ENCODE measurements at places on chromosomes 11 and 22.

- no peak for DNase-seq
These were observed 15.4 kb downstream of the ARHGEF17 start for GRCh38 chr11:73323464-73323863.

GRCh38 chr22:28581016-28581415, 98.6 kb downstream of the TTC28 start:
- no peak for DNase-seq

- no peak for DNase-seq
These were observed 77.6 kb downstream of the ETS1 start for GRCh38 chr11:128509621-128510389.

- no peak for DNase-seq
These were observed 501.7 kb downstream of the INSC start for GRCh38 chr11:15616130-15617105.

DNA sequence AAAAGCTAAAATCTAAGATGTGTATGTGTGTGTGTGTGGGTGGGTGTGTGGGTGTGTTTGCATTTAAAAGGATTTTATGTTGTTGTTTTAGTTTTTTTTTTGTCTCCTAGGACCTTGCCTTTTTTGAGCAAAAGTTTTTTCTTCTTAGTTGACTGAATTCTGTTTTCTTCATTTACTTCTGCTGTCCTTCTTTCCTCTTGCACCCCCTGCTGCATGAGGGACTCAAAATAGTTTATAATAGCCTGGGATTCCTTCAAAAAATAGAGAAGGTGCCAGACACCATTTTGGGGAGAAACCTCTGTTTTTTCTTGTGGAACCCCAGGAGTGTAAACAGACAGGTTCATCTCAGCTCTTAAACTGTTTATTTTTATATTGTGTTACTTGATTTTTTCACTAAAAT, 817.7 kb downstream of the TBC1D22A start:
- DNase-seq: no peak

DNA sequence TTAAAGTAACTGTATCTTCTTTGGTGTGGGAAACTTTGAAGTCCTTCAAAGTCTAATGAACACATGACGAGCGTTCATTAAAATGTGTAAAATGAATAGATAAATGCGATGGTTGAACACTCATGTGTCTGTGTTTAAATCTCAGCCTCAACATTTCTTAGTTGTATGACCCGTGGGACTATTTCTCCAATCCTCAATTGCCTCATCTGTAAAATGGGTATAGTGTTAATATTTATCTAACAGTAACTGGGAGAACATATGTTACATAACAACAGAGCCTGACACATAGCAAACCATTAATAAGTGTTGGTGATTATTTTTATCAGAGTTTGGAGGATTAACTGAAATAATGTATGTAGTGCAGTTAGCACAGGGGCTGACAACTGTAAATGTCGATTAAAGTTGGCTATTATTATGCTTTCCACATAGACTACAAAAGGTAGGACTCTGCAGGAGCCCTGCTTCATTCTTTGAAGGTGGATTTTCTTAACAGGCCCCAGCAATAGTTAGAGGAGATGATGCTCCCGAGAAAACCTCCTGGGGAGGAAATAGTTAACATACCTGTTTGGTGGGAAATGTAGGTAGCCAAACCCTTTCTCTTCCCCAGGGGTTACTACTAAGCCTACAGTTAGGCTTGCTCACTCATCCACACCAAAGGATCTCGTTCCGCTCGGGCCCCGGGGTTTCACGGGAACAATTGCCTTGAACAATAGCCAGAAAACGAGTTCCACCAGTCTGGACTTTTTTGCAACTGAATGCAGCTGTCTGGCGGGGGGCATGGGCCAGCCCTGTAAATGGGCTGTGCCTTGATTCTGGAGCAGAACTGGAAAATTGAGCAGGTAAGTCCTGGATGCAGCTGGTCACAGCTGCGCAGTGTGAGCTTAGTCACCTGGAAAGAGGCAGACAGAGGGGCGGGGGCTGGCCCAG, 133.4 kb downstream of the DBX1 start:
- no peak for DNase-seq

- DNase-seq: no peak
These were observed 28.6 kb upstream of the SCGB1A1 start for GRCh38 chr11:62390237-62390636.

- no peak for DNase-seq
These were observed 53.1 kb upstream of the CEP295 start for GRCh38 chr11:93608364-93608763.

- DNase-seq: no peak
These were observed 17.1 kb upstream of the C11orf96 start for GRCh38 chr11:43925063-43925931.

- DNase-seq: peak; percentile 88
These were observed 31.2 kb downstream of the PDE2A start for GRCh38 chr11:72642884-72643522.

- peak; percentile 44 for DNase-seq
These were observed 725 bp downstream of the ARHGAP42 start for GRCh38 chr11:100687630-100688395.

- no peak for DNase-seq
These were observed 19.5 kb downstream of the CLTCL1 start for GRCh38 chr22:19271856-19272535.

DNA sequence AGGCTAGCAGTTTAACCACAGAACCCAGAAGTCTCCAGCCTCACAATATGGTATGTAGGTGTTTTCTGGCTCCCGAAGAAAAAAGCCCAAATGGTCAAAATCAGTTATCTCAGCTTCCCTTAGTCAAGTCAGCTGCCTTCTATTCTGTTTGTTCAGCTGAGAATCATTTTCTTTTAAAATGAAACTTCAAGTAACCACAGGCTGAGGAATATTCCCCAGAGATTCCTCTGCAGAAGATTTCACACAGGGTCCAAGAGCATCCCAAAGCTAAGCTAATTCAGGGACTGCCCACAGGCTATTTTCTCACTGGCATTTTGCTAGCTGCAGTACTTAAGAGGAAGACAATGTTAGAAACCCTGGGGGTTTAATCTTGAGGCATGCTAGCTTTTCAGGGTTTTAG, 977.0 kb upstream of the CHORDC1 start:
- no peak for DNase-seq

- no peak for DNase-seq
These were observed 192.0 kb downstream of the GRIK4 start for GRCh38 chr11:120703358-120704152.

DNA sequence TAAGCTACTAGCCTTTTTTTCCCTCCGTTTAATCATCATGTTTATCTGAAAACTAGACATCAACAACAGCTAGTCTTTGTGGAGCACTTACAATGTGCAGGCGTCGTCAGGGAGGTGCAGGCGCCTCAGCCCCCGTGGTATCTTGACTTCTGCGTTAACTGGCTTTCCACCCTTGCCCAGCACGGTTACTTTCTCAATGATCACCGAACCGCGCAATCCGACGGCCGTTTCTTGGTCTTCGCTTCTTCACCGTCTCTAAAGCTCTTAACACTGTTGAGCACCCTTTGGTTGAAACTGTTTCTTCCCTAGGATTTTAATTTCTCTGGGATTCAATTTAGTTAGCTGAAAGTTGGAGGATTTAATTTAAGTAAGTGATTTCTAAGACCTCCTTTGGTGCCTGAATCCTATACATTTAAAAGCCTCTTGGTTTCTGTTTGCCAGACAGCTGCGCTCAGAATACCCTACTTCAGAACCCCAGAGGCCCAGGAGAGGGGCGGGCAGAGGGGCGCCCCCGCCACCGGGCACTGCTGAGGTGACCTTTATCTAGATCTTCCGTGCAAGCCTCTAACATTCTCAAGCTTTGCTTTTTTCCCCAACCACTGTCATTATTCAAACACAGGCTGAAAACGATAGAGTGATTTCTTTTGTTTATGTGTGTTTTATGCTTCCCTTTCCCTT, 18.0 kb upstream of the TMEM218 start:
- no peak for DNase-seq

DNA sequence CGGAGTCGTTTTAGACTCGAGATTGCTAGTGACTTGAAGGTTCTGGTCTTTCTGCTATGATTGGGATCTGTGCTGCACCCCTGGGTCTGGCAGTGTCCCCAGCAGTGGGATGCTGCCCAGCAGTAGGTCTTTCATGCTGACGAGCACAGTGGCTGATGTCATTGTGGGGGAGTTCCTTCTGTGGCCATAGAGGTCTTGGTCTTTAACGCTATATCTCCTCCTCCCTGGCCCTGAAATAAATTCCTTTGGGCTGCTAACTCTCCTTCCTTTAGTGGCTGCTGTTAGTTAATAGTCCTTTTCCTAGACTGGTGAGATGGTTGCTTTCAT, 136.3 kb downstream of the TEAD1 start:
- DNase-seq: no peak

- no peak for DNase-seq
These were observed 21.2 kb downstream of the GDPD5 start for GRCh38 chr11:75504501-75504900.

DNA sequence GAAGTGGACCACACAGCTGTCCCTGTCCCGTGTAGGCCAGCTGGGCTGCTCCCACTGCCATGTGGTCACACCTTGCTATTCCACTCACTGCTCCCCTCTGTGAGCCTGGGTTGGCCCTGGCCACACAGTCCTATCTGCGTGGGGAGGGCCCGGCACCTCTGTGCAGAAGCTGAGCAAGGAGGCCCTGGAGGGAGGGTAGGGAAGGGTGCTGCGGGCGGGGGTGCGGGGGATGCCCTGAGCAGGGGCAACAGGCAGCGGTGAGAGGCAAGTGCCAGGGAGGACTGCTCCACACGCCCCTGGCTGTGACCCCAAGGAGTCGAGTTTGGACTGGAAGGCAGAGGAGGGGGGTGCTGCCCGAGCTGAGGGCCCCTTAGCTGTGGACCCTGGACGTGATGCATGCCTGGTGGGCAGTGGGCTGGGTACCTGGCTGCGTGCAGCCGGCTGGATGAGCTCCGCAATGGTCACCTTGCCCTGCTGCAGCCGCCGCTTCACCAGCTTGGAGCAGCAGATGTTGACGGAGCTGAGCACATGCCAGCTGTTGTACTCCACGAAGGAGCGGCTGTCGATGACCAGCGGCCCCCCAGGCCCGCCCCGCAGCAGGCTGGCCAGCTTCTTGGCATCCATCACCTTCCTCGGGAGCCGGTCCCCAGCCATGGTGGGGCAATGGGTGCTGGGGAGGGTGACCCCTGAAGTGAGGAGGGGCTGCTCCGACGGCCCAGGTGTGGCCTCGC, 6.7 kb downstream of the DUSP8 start:
- DNase-seq: no peak

- no peak for DNase-seq
These were observed 4.4 kb downstream of the OR4S2 start for GRCh38 chr11:55652560-55652959.

GRCh38 chr22:49264696-49265095, 563.0 kb downstream of the BRD1 start:
- no peak for DNase-seq

GRCh38 chr22:48945621-48946458, 881.8 kb downstream of the BRD1 start:
- DNase-seq: no peak

GRCh38 chr11:35389897-35390465, 29.4 kb downstream of the SLC1A2 start:
- no peak for DNase-seq

GRCh38 chr22:42587588-42588175, 27.0 kb downstream of the POLDIP3 start:
- DNase-seq: no peak

- DNase-seq: no peak
These were observed 190.2 kb downstream of the BUD13 start for GRCh38 chr11:116582571-116582970.

DNA sequence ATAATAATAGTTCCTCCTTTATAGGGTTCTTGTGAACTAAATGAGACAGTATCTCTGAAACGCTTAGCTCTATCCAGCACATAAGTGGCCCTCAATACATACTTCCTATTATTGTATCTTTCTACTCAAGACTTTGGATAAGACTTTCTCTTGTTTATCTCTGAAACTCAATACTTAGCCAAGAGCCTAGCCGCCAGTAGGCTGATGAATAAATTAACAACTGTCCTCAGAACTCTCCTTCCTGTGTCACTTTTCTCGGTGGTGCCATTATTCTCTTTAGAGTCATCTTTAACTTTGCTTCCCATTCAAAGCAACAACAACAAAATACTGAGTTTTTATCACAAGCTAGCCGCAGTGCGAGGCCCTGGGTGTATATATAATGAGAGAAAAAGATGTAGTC, 86.9 kb downstream of the FAM83F start:
- no peak for DNase-seq

GRCh38 chr11:12100841-12101242, 9.5 kb upstream of the MICAL2 start:
- no peak for DNase-seq

- no peak for DNase-seq
These were observed 149.1 kb upstream of the RASSF10 start for GRCh38 chr11:12859872-12860657.

- no peak for DNase-seq
These were observed 36.9 kb upstream of the RAB1B start for GRCh38 chr11:66231561-66231960.

- DNase-seq: no peak
These were observed 46.1 kb downstream of the RRAS2 start for GRCh38 chr11:14312736-14313438.

- no peak for DNase-seq
These were observed 18.6 kb downstream of the RTN3 start for GRCh38 chr11:63699896-63700295.

DNA sequence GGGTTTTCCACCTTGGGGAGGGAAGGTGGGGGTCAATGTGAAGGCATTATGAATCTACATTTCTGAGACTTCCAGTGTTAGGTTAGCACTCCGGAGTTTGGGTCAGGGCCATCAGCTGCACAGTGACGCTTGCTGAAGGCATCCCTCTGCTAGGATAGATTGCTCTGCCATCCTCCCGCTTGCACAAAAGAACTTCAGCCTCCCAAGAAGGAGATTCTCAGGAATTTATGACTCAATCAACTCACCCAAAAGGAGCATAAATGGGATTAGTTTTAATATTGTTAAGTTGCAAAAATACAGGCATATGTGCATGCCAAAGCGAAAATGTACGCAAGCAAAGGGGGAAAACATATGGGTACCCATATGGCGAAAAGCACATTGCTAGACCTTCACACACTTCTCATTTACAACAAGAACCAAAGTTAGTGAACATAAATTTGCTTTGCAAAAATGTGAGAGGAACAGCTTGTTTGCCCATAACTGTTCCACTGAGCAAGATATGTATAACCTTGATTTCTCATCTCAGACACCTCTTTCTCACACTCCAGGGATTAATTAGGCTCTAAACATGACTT, 1013.0 kb downstream of the OPCML start:
- no peak for DNase-seq

Data from activated naive CD8-positive, alpha-beta T cell treated with anti-CD3 and anti-CD28 coated beads, Interleukin-2, amount 10 ng/mL, durations not matched to agents 7 days and 5 days (primary cell).